ENCODE measurements at places on chromosomes 11 and 22.

GRCh38 chr11:86067851-86068137, 1.1 kb downstream of the PICALM start:
- no peak for DNase-seq

- no peak for DNase-seq
These were observed 120.6 kb downstream of the PAX6 start for GRCh38 chr11:31690516-31690915.

GRCh38 chr22:50260801-50261614, 475 bp downstream of the MAPK12 start:
- DNase-seq: peak; percentile 56

DNA sequence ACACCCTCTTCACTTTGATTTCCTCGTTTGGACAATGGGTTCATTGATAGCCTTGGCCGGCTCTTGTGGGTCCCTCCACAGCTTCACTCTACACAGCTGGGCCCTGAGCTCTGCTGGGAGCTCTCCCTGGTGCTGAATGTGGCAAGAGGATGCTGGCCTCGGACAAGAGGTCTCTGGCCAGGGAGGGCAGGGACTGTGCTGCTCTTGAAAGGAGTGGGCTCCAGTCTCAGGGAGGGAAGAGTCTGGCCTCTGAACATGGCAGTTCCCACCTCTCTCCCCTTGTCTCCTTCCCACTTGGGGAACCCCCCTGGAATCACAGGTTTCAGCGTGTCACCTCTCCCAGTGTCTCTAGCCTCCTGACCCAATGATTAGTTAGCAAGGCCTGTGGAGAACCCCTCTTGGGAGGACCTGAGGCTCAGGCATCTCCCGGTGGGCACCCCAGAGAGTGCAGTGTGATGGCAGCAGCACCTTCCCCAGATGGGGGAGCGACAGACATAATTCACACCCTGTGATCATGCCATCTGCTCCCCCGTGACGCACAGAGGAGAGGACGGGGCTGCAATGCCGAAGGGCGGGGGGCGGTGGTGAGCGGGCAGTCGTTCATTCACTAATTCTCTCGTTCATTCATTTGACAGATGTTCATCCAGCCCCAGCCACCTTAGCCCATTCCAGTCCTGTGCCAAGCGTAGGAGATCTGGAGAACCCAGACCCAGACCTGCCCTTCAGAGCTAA, 2.8 kb upstream of the CABP7 start:
- peak; percentile 38 for DNase-seq

DNA sequence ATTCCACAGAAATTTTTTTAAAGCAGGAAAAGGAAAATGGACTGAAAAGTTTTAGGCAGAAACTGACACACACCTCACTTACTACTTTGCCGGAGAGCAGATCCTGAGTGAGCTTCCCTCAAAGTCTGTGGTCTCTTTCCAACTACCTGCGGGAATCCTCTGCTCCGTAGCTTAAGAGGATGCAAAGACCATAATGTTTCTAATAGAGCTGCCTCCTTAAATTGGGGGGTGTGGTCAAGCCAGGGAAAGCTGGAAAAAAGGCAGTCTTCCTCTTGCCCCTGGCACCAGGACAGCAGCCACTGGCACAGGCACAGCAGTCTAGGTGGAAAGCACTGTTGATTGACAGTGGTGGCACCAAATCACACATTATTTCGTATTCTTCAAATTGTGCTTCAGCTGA, at the start of gene ETS1:
ETS1 (minus strand) TSS at position 144 of the 400 bp plus-strand sequence. CDS start 14,428 bp downstream, outside the sequence.
- no peak for DNase-seq

DNA sequence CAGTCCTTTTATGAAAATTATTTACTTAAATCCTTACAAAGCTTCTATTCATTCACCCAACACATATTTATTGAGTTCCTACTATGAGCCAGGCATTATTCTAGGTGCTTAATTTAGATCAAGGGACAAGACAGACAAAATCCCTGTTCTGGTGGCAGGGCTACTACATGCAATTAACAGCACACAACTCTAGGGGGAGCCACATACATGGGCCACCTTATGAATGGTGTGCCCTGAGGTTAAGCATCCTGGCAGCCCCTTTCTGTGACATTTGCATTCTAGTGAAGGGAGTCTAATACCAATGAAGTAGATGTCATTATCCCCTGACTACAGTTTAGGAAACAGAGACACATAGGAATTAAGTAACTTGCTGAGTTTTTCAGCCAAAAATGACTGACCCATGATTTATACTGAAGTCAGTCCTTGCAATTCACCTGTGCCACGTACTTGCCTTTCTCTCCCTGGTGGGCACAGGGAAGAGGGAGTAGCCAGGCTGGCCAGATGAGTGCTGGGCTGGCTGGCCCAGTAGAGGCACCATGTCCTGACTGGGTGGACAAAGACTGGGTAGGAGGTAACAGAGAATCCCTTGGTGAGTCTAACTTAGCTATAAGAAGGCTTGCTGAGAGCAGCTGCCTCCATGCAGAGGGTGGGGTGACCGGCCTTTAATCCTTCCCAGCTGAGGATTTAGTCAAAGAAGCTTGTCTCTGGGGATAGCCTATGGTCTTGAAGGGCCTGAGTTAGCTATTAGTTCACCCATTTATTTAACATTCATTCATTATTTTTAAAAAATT, 52.0 kb upstream of the ELF5 start:
- DNase-seq: no peak

GRCh38 chr22:27596133-27596870, 205.3 kb downstream of the MN1 start:
- no peak for DNase-seq

GRCh38 chr11:69894648-69895047, 75.4 kb upstream of the FGF3 start:
- DNase-seq: no peak

DNA sequence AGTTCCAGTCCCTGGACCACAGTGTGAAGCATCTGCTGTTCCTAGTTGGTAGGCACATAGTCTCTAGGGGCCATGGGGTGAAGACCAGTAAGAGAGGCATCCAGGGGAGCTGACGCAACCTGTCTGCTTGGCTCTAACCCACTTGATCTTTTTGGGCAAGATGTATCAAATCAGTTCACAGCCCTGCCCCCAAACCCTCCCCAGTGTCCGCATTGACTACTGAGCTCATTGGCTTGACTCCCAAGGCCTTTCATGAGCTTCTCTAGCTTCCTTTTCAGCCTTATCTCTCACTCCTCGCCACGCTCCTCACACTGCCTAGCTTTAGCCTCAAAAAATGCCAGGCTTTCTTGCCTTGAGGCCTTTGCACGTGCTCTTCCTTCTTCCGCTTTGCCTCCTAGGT, 29.7 kb upstream of the ABCC8 start:
- no peak for DNase-seq

GRCh38 chr11:68381716-68382115, 69.3 kb downstream of the LRP5 start:
- no peak for DNase-seq

DNA sequence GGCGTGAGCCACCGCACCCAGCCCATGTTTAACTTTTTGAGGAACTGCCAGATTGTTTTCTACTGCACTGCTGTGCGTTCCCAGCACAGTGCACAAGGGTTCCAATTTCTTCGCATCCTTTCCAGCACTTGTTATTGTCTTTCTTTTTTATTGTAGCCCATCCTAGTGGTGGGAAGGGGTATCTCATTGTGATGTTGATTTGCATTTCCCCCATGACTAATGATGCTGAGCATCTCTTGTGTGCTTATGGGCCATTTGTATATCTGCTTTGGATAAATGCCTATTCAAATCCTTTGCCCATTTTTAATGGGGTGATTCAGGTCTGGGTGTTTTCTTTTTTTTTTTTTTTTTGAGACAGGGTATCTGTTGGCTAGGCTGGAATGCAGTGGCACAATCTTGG, 36.6 kb upstream of the SYT7 start:
- DNase-seq: no peak

DNA sequence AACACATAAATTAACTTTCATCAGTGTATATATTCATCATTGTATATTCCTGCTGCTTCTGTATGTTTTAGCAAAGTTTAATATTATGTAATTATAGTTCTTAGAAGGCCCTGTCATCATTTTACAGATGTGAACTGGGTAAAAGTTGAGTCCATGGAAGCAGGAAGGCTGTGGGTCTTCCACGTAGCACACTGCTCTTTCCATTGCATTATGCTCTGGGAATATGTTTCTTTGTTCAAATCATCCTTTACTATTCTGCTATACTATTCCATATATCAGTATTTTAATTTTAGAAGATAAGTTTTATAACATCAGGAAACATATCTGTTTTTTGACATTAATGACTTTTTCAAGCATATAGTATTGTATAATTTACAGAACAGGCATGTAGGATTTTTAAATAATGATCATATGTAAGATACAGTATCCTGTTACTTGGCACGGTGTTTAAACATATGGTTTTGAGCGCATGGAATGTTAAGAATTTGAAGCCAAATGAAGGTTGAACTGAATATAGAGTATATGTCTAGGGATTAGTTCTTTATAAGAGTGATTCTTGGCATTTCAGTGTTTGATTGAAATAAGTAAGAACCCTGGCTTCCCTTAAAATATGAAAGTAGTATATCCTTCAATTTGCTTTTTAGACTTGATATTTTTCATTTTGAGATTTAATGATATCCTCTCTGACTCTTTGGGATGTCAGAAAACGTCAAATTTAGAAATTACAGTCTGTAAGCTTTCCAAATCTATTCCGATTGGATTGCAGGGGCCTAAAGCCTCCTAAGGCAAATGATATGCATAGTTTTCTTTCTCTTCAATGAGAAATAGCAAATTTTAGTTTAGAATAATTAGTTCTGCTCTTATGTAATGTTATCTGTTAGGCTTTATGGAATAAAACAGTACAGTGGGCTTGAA, 8.6 kb downstream of the CCDC81 start:
- DNase-seq: no peak

DNA sequence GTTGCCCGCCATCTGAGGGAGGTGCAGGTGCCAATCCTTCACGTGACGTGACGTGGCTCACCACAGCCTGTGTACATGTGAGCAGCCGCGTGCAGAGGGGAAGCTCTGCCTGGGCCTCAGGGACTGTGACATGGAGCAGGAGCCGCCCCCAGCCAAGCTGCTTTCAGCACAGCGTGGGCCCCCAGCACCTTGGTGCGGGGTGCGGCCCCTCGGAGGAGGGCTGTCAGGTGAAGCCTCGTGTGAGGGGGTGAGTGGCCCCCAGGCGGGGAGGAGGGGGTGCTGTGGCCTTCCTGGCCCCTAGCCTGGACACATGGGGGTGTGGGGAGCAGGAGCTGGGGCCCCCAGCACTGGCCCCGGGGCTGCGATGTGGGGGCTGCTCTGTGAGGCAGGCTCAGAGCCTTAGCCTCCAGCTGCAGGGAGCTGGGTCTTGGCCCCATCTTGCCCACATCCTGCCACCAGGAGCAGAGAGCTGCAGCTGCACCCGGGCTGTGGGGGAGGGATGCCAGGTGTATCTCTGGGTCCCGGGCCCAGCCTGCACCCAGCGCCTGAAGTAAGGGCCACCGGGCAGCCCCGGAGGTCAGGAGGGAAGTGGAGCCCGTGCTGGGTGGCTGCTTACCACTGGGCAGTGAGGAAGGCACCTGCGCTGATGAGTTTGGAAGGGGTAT, at the start of gene ADORA2A:
ADORA2A (plus strand) TSS at position 100 of the 665 bp plus-strand sequence. CDS start 5,806 bp downstream, outside the sequence.
- DNase-seq: peak; percentile 82

- no peak for DNase-seq
These were observed 227.4 kb downstream of the INSC start for GRCh38 chr11:15342163-15342562.

DNA sequence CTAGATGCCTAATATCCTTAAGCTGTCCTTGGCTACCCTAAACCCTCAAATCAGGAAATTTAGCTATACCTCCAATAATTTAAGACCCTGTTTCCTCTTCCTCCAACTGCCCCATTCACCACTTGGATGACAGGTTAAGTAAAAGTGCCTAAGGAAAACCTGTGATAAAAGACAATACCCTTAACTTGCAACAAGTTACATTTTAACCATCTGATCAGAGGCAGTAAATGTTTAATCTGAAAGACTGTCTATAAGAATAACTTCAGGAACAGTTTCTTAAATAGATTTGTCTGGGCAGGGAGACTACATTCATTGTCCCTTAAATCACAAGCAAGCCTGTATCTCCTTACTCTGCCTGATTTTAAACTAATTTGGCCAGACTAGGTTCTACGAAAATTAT, 129.1 kb downstream of the APOL5 start:
- DNase-seq: no peak

GRCh38 chr22:42389143-42389542, 43.1 kb downstream of the NFAM1 start:
- DNase-seq: no peak

DNA sequence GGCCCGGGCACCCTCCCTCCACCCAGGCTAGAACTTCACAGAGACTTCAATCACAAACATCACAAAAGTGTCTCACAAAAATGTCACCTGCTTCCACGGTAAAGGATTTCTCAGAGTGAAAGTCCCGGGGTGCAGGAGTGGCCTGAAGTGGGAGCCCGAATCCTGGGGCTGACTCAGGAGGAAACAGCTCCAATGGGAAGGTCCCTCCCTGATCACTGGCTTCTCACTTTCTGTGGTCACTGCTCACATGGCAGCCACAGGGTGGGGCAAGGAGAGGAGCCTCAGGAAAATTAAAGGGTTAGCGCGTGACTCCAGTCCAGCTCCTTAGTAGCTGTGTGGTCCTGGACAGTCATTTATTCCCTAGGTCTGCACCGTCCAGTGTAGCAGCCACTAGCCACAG, 564.5 kb upstream of the B3GAT1 start:
- DNase-seq: no peak

GRCh38 chr11:124879493-124880289, 14.5 kb downstream of the ROBO3 start:
- DNase-seq: no peak

GRCh38 chr11:88543902-88544655, 206.5 kb upstream of the CTSC start:
- DNase-seq: peak; percentile 77

DNA sequence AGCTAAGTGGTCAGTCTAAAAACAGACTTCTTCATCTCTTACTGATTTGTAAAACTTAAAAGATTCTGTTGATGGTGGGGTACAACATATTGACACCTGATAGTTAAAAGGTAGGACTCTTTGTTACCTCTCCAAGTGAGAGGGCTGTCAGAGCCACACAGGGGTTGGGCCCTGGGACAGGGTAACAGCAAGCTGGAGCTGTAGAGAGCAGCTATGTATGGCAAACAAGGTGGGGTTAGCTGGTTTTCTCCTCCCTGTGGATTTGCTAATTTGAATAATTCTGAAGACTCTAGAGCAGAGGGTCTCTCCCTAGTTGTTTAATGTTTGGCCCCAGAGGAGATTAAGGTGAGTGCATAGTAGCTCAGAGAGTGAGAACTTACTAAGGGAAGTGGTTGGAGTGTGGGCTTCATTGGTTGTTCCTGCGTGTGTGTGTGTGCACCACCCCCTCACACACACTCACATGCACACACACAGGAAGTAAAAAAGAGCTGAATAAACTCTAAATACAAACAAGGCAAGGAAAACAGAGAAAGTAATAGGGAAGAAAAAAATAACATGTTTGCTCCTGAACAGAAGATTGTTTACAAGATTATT, 9.2 kb upstream of the GAS2 start:
- no peak for DNase-seq

DNA sequence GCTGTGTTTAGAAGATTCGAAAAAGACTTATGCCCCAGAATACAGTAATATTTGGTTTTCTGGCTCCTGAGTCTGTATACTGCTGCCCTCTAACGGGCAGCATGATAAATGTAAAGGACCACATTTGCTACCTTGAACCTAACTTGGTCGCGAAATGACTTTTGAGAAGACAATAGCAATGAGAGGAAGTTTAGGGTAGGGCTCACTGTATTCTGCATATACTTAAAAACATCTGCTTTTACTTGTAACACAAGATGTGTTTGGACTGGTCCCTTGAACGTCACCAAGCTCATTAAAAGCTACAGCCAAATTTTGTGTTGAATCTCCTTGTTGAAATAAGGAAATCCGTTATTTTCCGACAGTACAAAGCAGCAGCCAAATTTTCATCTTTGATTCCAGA, 309.1 kb downstream of the SWAP70 start:
- DNase-seq: peak; percentile 16

GRCh38 chr11:113248702-113249490, 65.5 kb upstream of the TTC12 start:
- no peak for DNase-seq
